Activated T-helper 17 cell treated with anti-CD3 and anti-CD28 coated beads, Interleukin-2, amount 50 U/mL, for 72 hours (primary cell): ENCODE measurements at places on chromosomes 16 and 17.
A peak's percentile ranks its signal among the peaks of the same experiment; 100 is the strongest.

- peaks cover 4% of the 10 kb centered on the region for H3K36me3 ChIP-seq
- no peak overlapping the region for H3K27ac ChIP-seq
- peak overlapping the region; percentile 67 for H3K4me3 ChIP-seq
- ATAC-seq = peak; percentile 51
- H3K27me3 ChIP-seq = no peaks in the 10 kb centered on the region
These were observed 8.1 kb upstream of the MT1E start for GRCh38 chr16:56617212-56618085.

- no peaks in the 10 kb centered on the region for H3K27me3 ChIP-seq
- H3K36me3 ChIP-seq = peaks cover 80% of the 10 kb centered on the region
- H3K4me3 ChIP-seq = no peak overlapping the region
- ATAC-seq = no peak
These were observed 5.1 kb downstream of the TSPOAP1 start for GRCh38 chr17:58323366-58324055.

- no peaks in the 10 kb centered on the region for H3K27me3 ChIP-seq
- no peak for ATAC-seq
- no peak overlapping the region for H3K4me3 ChIP-seq
These were observed 7.9 kb downstream of the TAF15 start for GRCh38 chr17:35817196-35817595.

DNA sequence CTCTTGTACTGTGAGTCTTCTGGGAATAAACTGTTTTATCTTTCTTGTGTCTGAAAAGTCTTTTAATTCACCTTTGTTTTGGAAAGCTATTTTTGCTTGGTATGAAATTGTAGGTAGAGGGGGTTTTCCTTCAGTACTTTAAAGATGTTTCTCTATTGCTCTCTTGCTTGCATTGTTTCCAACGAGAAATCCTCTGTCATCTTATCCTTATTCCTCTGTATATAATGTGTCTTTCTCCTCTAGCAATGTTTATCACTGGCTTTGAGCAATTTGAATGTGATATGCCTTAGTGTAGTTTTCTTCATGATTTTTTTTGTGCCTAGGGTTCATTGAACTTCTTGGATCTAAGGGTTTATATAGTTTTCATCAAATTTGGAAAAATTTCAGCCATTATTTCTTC lies 96.3 kb downstream of the CDK5R1 start:
- H3K27ac ChIP-seq = no peak overlapping the region
- peaks cover 3% of the 10 kb centered on the region for H3K27me3 ChIP-seq
- H3K4me1 ChIP-seq = no peaks in the 10 kb centered on the region
- H3K4me3 ChIP-seq = no peak overlapping the region
- H3K36me3 ChIP-seq = peaks cover 5% of the 10 kb centered on the region
- no peak for ATAC-seq

DNA sequence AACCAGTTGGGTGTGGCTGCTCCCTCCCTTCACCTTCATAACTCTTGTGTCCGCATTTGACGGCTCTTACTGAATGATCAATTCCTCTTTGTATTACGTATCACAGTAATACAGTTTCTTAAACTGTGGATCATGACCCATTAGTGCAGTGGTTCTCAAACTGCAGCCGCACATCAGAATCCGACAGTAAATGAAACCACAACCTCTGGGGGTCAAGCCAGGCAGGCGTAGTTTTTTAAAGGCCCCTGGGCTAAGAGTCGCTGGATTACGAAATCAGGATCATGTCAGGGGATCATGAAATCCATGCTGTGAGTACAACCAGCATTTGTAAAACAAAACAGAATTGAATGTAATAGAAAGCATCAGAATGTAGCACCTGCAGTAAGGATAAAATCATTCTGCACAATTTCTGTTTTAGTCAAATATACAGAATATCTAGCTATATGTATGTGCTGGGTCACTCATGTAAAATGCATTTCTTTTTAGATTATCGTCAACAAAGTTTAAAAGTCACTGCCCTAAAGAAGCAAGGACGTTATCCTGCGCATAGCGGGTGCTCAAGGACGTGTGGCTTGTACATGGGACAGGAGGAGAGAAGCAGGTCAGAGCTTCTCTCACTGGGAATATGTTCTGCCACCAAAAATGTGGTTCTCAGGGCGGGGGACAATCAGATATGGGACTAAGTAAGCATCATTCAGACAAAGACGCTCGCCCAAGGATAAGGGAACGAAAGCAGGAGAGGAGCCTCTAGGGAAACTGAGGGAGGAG lies 113.1 kb downstream of the ZFHX3 start:
- H3K4me1 ChIP-seq = peaks cover 4% of the 10 kb centered on the region
- ATAC-seq = no peak
- peaks cover 3% of the 10 kb centered on the region for H3K27me3 ChIP-seq

GRCh38 chr17:67245694-67246402 lies 852 bp upstream of the HELZ start:
- peaks cover 35% of the 10 kb centered on the region for H3K36me3 ChIP-seq
- H3K27ac ChIP-seq = peak overlapping the region; percentile 77
- no peaks in the 10 kb centered on the region for H3K27me3 ChIP-seq
- peak overlapping the region; percentile 80 for H3K4me3 ChIP-seq
- ATAC-seq = peak; percentile 28
